Hippocampal formation (tissue), 2 donors: ENCODE measurements at places on chromosomes 12 and 14.

DNA sequence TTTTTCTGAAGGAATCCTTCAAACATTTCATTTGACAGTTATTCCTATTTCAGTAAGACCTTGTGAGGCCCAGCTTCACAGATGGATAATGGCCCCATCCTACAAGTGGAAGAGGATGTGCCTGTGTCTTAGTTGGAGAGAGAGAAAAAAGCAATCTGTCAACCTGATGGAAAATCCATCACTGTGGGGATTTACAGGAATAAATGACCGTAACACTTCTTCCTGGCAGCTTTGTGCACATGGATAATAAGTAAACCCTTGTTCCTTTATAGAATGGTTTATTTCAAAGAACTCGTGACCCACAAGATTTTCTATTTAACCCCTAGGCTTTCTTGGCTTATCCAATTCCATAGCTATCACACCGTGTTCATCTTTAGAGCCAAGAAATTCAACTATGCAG lies 121.4 kb upstream of the PCED1B start:
- DNase-seq, result no peak

DNA sequence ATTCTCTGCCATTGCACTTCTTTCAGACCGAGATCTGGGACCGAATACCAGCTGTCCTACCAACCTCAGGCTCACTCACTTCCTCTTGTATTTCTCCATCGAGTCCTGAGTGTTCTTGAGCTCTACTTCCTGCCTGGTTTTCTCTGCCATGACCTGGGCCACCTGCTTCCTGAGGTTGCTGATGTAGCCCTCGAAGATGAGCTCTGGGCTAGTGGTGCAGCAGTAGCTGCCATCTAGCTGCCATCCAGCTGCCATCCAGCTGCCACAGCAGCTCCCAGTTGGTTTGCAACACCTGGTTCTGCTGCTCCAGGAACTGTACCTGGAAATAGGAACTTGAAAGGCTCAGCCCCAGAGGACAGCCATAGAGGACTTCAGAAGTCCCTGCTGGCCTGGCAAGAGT lies 15.0 kb upstream of the KRT73 start:
- DNase-seq, result no peak

- no peak for DNase-seq
Measured at GRCh38 chr14:74965486-74966153, 10.2 kb upstream of the PGF start.

GRCh38 chr12:122012184-122012583 lies 9.5 kb upstream of the BCL7A start:
- no peak for DNase-seq

GRCh38 chr12:108196319-108196718 lies 67.2 kb downstream of the WSCD2 start:
- no peak for DNase-seq

DNA sequence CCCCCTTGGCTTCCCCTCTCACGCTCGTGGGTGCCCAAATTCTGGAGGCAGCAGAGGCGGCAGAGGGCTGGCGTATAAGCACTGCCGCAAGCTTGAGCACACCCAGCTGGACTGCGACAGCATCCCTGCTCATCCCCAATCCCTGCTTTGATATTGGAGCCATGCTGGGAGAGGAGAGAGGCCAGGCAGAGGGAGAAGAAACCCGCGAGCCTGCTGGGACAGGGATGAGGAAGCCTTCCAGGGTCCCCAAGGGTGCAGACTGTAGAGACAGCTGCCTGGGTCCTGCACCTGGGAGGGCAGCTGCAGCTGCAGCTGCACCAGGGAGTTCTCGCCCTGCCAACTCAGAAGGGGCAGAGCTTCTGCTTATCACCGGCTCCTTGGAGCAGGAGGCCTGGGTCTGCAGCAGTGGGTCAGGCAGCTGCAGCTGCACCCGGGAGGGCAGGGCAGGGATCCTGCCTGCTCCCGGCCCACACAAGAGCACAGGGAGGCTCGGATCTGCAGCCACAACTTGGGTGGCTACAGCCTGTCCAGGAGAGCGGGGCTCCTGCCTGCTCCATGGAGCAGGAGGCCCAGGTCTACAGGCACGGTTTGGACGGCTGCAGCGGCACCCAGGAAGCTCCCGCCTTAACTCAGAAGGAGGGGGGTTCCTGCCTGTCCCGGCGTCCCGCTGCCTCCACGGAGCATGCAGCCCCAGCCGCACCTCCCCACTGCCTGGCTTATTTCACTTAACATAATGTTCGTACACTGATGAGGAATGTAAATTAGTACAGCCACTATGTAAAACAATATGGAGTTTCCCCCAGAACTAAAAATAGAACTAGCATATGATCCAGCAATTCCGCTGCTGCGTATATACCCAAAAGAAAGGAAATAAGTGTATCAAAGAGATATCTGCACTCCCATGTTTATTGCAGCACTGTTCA lies 60.4 kb upstream of the SGPP1 start:
- no peak for DNase-seq

DNA sequence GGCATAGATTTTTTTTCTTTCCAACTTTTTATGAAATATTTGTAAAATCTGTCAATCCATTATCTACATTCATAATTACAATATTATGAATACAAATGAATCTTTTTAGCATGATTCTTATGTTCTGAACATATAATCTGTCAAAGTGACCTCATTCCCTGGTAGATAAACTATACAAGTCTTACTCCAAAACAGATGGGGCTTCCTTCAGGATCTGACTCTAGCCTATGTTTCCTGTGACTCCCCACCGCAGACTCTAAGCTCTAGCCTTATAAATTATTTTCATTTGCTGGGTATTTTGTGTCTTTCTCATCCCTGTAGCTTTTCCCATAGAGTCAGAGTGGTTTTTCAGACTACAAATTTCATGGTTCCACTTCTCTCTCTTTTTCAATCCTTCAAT lies 202.1 kb upstream of the KITLG start:
- no peak for DNase-seq

- DNase-seq, result no peak
Measured at GRCh38 chr14:80664576-80664975, 277.0 kb downstream of the CEP128 start.

DNA sequence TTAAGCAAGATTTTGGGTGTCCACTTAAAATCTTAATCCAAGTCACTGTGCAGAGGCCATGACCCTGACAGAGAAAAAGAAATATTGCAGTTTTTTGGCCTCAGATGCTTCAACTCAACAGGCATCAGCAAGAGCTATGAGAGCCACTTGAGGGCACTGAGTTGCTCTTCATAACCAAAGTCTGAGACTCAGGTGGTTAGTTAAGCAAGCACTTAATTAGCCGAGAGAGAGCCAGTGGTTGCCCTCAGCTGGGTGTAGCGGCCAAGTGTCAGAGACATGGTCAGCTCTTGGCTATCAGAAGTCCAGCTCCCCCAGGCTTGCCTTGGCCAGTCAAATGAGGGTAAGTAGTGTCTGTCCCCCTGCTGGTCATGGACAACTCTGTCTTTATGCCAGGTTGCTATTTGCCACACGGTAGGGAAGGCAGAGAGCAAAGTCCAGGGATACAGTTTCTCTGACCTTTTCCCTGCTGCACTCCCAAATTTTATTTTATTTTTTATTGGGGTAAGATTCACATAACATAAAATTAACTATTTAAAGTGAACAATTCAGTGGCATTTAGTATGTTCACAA lies 9.0 kb upstream of the KRT71 start:
- no peak for DNase-seq
